Lung (tissue), 17 donors: ENCODE measurements at places on chromosomes 12 and 14. TPM values are rescaled to one million over a fixed set of nuclear protein-coding genes. Genes with fewer than 3 reads are reported as not detected.

Gene PTGER2
- 3.7 TPM for total RNA-seq

Gene TAS2R9
- total RNA-seq = not detected

Gene TMEM132C
- total RNA-seq = 1.1 TPM

Gene LMNTD1
- 5.3 TPM for total RNA-seq

Gene TAS2R7
- 0.31 TPM for total RNA-seq

Gene KLHL28
- 29.0 TPM for total RNA-seq

Gene KRR1
- total RNA-seq = 62.5 TPM

Gene MDM2
- 102 TPM for total RNA-seq

Gene NAV3
- 12.5 TPM for total RNA-seq

Gene NAP1L1
- 515 TPM for total RNA-seq

Gene RNF212B
- total RNA-seq = not detected

Gene CFAP54
- total RNA-seq = 35.4 TPM

Gene CLEC12A
- 15.0 TPM for total RNA-seq

Gene IL22
- total RNA-seq = not detected

Gene TMEM132D
- 0.20 TPM for total RNA-seq

Gene TIMELESS
- total RNA-seq = 9.9 TPM

Gene PXN
- total RNA-seq = 81.1 TPM

Gene DHRS2
- 0.17 TPM for total RNA-seq

Gene FLVCR2
- total RNA-seq = 9.6 TPM

Gene CERS5
- 38.8 TPM for total RNA-seq

Gene ZFYVE26
- 35.0 TPM for total RNA-seq

Gene MUCL1
- total RNA-seq = not detected

Gene SPPL3
- total RNA-seq = 52.3 TPM
